Karpas-422 (cell line): ENCODE measurements at places on chromosomes 7 and 10.

GRCh38 chr10:126979311-126979710 lies 74.1 kb downstream of the DOCK1 start:
- no peak for DNase-seq

- DNase-seq = no peak
Measured at GRCh38 chr10:126561921-126562680, 108.4 kb downstream of the C10orf90 start.

DNA sequence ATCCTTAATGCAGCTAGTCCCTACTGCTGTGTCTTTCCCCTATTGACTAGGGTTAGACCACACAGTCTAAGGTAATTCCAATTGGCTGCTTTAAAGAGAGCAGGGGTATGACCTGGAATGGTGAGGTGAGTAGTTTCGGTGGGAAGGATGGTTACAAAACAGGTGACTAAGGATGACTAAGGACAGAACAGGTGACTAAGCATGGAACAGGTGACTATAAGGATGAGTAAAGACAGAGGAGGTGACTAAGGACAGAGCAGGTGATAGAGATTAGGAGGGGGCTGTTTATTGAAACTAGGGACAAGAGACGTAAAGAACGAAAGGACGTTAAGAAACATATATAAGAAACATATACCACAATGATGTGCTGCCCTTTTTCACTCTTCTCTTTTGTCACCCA lies 145.1 kb upstream of the TMEM106B start:
- no peak for DNase-seq

DNA sequence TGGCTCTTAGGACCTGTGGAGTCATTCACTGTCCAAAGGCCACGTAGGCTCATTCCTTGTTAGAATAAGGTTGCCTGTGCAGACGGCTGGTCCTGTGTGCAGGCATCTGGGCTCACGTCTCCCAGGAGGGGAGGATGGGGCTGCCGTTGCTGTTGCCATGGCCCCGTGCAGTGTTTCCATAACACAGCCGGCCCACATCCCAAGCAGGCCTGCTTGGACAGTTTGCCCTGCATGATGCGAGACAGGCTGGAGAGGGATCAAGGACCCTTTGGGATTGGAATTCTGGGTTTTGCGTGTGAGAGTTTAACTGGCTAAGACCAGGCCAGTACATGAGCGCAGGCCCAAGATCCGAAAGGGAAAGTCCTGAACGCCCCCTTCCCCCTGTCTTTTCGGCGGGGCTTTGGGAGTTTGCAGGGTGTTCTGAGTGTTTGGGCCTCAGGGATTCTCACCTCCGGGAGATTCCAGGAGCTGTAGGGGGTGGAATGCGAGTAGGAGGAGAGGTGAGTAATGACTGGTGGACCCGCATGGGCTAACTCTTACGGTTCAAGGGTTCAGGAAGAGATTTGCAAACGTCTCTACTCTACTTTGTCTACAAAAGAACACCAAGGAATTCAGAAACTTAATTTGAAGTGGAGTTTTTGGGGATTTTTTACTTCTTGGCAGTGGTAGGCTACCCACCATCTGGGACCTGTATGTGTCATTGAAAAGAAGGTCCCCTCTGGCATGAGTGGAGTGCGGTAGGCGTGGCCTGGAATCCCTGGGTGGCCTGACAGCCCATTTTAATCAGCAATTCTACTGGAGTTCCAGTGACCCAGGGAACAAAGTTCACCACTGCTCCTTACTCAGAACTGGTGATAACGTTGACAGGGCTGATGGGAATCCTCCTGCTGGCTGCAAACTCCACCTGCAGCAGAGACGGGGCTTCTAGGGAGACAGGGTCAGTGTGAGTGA lies 125.4 kb downstream of the ITIH5 start:
- DNase-seq = no peak

DNA sequence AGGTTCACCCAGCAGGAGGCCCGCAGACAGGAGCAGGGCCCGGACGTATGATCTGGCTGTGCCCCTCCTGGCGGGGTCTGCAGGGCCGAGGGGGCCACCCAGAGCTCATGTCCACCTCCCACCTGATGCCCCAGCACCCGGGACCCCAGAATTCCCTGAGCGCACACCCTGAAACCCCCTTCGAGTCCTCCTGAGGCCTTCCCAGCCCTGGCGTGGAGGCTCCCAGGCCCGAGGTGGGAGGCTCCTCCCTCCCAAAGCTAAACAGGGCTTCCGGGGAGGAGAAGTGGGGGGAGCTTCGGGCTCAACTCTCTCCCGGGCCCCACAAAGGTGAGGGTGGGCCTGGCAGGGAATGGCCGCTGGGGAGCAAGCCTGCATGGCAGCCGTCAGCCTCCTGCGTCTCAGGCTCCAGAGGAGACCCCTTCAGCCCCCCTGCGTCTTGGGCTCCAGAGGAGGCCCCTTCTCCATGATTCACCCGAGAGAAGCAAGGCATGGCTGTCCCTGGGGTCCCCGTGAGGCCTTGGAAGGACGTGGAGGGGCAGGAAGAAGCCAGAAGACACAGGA lies 30.2 kb downstream of the MICALL2 start:
- DNase-seq = no peak

DNA sequence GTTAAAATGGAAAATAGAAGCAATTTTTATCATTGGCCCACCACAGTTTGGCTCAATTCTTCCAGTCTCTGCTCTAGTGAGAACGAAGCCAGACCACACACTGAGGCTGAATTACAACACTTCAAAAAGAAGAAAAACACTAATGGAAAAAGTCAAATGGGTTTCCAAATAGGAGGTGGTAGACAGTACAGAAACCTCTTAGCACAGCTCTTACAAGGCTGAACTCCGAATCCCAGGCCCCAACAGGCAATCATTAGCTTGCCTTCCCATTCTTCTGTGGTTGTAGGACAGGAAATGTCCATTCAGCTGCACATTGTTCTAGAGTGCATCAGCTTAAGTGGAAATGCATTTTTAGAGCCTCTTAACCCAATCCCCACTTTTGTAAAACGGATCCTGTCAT lies 115.1 kb upstream of the MEOX2 start:
- DNase-seq = no peak
